IMR-90 (cell line): ENCODE measurements at places on chromosomes 1 and 21. TPM values are rescaled to one million over a fixed set of nuclear protein-coding genes. Genes with fewer than 3 reads are reported as not detected.

GRCh38 chr1:156406251-156406650 lies 37.2 kb downstream of the RHBG start:
- no peak for DNase-seq

Gene LAMB3
- total RNA-seq, result 0.72 and 1.1 TPM in 2 replicates

Gene RNU1-2
- total RNA-seq, result under 0.01 TPM in 2 replicates

Gene PDZK1IP1
- not detected in 2 replicates for total RNA-seq

Gene LEMD1
- total RNA-seq, result not detected in 2 replicates

DNA sequence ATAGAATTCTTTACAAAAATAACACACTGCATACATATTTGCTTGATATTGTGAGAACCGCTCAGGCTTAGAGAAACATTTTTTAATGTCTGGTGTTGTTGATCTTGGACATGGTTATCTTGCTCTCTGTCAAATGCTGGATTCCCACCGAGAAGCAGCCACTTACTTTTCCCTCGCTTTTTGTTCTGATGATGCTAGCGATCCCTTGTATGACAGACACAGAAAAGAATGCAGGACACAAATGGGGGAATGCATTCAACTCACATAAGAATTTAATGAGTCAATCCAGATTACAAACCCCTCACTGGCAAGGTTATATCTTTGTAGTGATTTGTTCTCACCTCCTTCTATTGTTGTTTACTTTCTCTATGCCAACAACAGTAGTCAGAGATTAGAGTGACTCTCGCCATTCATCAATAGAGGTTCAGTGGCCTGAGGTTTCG lies 76.8 kb upstream of the AKT3 start:
- DNase-seq, result peak; percentile 96

Gene SMIM1
- 0.90 and 1.9 TPM in 2 replicates for total RNA-seq

- DNase-seq, result no peak
These were observed 20.9 kb upstream of the PLXNA2 start for GRCh38 chr1:208265122-208265469.

Gene LCE1C
- total RNA-seq, result not detected in 2 replicates

DNA sequence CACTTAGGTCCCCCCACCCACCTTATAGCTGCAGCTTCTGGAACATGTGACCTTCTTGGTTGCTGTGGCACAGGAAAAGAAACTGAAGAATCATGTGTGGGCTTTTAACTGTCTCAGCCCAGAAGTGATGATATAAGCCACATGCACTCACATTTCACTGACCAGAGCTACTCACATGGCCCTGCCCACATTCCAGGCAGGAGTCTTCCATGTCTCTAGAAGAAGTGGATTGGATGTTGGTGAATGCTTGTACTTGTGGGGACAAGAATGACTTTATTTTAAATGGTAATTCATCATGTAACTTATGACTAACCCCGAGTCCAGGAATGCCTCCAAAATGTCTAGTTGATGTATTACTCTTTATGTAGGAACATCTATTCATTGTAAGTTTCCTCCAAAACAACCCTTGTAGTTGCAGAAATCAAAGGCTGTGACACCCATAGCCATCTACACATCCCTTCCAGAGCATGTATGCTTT lies 15.8 kb upstream of the CAMK1G start:
- DNase-seq, result peak; percentile 43

DNA sequence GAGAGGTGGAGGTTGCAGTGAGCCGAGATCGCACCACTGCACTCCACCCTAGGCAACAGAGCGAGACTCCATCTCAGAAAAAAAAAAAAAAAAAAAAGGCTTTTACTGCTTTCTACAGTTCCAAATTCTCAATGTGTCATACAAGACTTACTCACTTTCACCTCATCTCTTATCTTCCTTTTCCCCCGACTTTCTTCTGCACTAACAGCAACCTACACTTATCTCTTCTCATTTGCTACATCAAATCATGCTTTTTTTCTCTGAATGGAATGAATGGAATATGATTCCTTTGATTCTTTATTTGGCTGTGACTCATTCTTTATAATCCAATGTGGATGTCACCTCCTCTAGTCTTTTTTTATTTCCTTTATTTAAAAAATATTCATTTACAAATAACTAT lies 168.4 kb upstream of the DMRTA2 start:
- DNase-seq, result peak; percentile 50

- DNase-seq, result peak; percentile 16
These were observed 207.6 kb upstream of the NFIA start for GRCh38 chr1:60874718-60875117.

Gene C8A
- not detected in 2 replicates for total RNA-seq

Gene THEMIS2
- 3.6 and 4.5 TPM in 2 replicates for total RNA-seq
